SJSA1 (cell line): ENCODE measurements at places on chromosomes 12 and 14. TPM values are rescaled to one million over a fixed set of nuclear protein-coding genes. Genes with fewer than 3 reads are reported as not detected.

Gene RHEBL1
- total RNA-seq = 0.34 and 2.5 TPM in 2 replicates

Gene PLEKHD1
- total RNA-seq = 0.03 TPM in 1 of 2 replicates, not detected in the other

Gene C12orf54
- total RNA-seq = 0.53 TPM in 1 of 2 replicates, not detected in the other

Gene PELI2
- total RNA-seq = 5.3 and 9.6 TPM in 2 replicates

Gene SMCO2
- total RNA-seq = not detected in 2 replicates

Gene CEBPE
- total RNA-seq = not detected in 2 replicates

Gene SNRPF
- total RNA-seq = 25.9 and 32.0 TPM in 2 replicates

Gene ASIC1
- 0.37 and 0.50 TPM in 2 replicates for total RNA-seq

Gene RILPL1
- total RNA-seq = 6.1 and 8.3 TPM in 2 replicates

Gene LAG3
- 0.13 and 0.47 TPM in 2 replicates for total RNA-seq

Gene ST8SIA1
- not detected in 2 replicates for total RNA-seq

Gene TRIM9
- 0.16 TPM in 1 of 2 replicates, not detected in the other for total RNA-seq

Gene ABCD2
- total RNA-seq = not detected in 2 replicates

Gene PPP1R1A
- 0.06 TPM in 1 of 2 replicates, not detected in the other for total RNA-seq

Gene FOXN4
- not detected in 2 replicates for total RNA-seq

Gene ZNF385A
- 0.31 and 0.42 TPM in 2 replicates for total RNA-seq

Gene ATP5F1B
- 382 and 483 TPM in 2 replicates for total RNA-seq

Gene ANO2
- total RNA-seq = not detected in 2 replicates

Gene TEAD4
- total RNA-seq = 36.6 and 51.2 TPM in 2 replicates

Gene CCDC175
- not detected in 2 replicates for total RNA-seq

Gene PPFIBP1
- 52.9 and 86.9 TPM in 2 replicates for total RNA-seq

Gene HCAR3
- total RNA-seq = not detected in 2 replicates

Gene TAS2R43
- total RNA-seq = 0.29 TPM in 1 of 2 replicates, not detected in the other

Gene EXOC3L4
- 0.50 TPM in 1 of 2 replicates, not detected in the other for total RNA-seq

Gene GLIPR1L1
- not detected in 2 replicates for total RNA-seq

Gene TTC5
- 9.9 and 20.7 TPM in 2 replicates for total RNA-seq

Gene NGB
- not detected in 2 replicates for total RNA-seq

Gene WNT5B
- 8.9 and 15.4 TPM in 2 replicates for total RNA-seq

Gene NANOG
- total RNA-seq = not detected in 2 replicates
